ENCODE measurements at places on chromosomes 11 and 22.

- no peak for DNase-seq
These were observed 3.7 kb upstream of the MIEF1 start for GRCh38 chr22:39498368-39498767.

- DNase-seq, result peak; percentile 58
These were observed 28.1 kb upstream of the OLFML1 start for GRCh38 chr11:7457211-7457610.

- DNase-seq, result no peak
These were observed 11.5 kb upstream of the IFT27 start for GRCh38 chr22:36787204-36787988.

- no peak for DNase-seq
These were observed 16.7 kb downstream of the TXN2 start for GRCh38 chr22:36464715-36465231.

DNA sequence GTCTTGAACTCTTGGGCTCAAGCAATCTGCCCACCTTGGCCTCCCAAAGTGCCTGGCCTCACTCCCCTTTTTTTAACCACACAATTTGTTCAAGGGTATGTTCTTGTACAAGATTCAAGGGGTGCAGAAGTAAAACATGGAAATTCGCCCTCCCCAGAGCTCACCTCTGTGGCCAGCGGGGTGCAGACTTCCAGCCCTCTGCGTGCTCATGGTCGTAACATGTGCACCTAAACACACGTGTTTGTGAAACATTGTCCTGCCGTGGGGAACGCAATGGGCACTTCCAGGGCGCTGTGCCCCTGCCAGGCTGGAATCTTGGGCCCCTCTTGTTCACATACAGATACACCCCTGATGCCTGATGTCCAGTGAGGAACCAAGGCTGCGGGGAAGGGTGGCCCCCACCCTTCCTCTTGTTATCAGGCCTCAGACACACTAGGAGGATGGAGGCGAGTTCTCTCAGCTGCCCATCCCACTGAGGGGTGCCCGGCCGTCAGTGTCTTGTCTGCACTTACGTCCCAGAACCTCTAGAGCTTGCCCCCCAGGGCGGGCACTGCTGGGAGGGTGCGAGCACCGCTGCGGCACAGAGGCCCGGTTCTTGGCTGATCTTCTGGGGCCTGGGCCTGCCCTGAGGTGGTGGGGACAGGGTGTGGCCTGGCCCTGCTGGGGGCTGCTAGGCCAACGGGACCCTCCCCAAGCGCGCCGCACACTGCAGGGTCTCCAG is 4.1 kb upstream of the EPS8L2 start:
- no peak for DNase-seq

DNA sequence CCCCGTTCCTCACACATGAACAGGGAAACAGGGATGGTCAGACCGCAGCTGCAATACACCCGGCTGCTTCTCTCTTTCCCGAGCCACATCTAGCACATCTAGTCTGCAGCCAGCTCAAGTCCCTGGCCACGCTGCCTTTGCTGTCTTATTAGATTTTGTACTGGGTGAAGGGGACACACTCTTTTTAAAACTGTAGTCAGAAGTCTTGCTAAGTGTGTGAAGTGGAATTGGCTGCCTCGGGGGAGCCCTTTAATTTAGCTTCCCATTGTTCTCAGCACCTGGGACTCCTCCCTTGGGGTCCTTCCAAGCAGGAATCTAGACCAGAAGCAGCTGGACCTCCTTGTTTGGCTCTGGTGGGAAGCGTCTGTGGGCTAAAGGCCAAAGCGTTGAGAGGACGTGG is 420.0 kb downstream of the CTTN start:
- no peak for DNase-seq

- peak; percentile 84 for DNase-seq
These were observed at the start of gene RHOG for GRCh38 chr11:3840870-3841425. TSS of gene RHOG (minus strand) at chr11:3840959. CDS start at chr11:3828138, 12,821 bp downstream.

All from fibroblast of skin of right quadriceps (primary cell).